HFF-Myc (cell line): ENCODE measurements at places on chromosomes 4 and X.

GRCh38 chr4:24805067-24805466 lies 9.7 kb downstream of the SOD3 start:
- DNase-seq, result no peak

DNA sequence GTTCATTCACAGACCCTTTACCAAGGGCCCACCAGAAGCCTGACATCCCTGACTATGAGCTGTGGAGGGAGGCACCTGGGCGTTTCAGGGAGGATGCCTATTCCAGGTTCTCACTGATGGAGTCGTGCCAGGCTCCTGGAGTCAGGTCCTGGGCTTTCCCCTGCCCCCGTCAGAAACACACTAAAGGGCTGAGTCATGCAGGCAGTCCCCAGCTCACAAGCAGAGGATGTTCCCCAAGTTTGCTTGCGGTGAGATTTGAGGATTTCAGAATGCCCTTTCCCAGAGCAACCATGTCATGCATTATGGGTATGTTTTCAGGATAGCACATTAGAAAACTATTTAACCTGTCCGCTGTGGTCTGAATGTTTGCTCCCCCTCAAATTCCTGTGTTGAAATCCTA lies 45.2 kb downstream of the FHDC1 start:
- DNase-seq, result no peak

- DNase-seq, result no peak
These were observed 30.4 kb upstream of the APELA start for GRCh38 chr4:164846566-164846965.

- no peak for DNase-seq
These were observed 459.4 kb upstream of the LCORL start for GRCh38 chr4:18480928-18481327.

- no peak for DNase-seq
These were observed 2.0 kb upstream of the SH3BP2 start for GRCh38 chr4:2790583-2791517.

GRCh38 chrX:107673431-107673830 lies 45.1 kb downstream of the PRPS1 start:
- DNase-seq, result no peak

GRCh38 chrX:145609951-145610511 lies 207.6 kb upstream of the SLITRK2 start:
- no peak for DNase-seq
